ENCODE measurements at places on chromosomes 4 and X.

DNA sequence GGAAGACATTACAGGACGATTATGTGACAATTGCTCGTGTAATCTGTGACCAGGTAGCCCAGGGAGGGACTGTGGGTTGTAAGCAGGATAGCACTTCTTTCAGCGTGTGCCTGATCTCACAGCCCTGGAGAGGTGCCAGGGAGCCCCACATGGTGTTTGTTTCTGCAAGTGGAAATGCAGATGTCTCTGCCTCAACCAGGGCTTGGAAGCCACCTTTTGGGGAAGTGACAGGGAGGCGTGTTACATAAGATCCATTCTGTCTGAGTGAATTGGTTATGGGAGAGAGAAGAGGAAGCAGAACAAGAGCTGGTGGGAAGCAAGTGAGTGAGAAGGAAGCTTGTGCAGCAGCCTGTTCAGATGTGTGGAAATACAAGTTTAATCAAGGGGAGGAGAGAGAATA is 104.5 kb upstream of the GATB start:
- DNase-seq = peak; percentile 20

GRCh38 chrX:13937370-13938050 is 92.2 kb downstream of the GEMIN8 start:
- DNase-seq = no peak

DNA sequence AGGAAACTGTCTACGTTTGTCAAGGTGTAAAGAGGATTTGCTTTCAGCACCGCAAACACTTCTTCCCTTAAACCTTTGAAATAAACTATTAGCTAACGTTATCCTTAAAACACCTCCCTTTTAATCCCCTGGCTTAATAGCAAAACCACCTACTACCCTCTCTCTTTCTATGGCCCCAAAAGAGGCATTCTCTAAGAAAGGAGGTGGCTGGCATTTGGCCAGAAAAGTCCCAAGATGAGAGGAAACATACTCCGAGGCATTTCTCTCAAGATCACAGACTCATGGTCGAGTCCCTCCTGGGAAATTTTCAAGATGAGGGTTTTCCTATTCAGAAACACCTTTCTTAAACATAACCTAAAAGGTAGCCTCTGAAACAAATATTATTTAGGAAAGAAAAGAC is 60.6 kb upstream of the VCX3B start:
- no peak for DNase-seq

DNA sequence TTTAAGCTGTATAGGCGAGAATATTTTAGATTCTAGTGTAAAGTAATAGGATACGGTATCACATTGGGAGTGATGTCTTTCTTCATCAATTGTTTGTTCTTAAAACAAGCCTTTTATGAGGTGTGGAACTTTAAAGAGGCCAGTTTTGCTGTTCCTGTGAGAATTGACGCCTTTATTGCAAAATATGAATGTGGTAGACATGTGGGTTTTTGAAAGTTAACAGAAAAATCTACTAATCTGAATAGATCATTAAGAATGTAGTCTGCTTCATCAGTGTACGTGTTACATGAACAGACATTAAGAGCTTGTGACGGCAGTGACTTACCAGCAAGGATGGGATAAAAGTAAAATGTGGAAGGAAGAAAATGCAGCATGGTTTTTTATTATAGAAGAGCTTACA is 63.8 kb downstream of the STOX2 start:
- no peak for DNase-seq

GRCh38 chrX:9728261-9728660 is 37.4 kb downstream of the GPR143 start:
- DNase-seq = no peak

DNA sequence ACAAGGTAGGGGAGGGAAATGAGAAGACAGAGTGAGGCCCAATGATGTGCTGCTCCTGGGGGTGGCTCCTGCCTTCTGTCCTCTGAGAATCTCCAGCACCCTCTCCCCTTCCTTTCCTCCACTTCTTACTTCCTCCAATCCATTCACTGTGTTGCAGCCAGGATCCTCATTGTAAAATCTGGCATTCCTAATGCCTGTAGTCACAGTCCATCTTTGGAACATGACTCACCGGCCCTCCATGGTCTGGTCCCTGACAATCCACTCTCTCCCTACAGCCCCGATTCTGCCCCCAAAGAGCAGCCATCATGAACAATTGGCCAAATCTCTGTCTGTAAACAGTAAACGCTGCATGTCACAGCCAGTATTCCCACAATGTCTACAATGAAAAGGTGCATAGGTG is 72.9 kb downstream of the CLNK start:
- no peak for DNase-seq

GRCh38 chrX:25523574-25524540 is 508.1 kb upstream of the ARX start:
- no peak for DNase-seq

GRCh38 chrX:37332987-37333658 is 16.0 kb upstream of the PRRG1 start:
- DNase-seq = no peak

DNA sequence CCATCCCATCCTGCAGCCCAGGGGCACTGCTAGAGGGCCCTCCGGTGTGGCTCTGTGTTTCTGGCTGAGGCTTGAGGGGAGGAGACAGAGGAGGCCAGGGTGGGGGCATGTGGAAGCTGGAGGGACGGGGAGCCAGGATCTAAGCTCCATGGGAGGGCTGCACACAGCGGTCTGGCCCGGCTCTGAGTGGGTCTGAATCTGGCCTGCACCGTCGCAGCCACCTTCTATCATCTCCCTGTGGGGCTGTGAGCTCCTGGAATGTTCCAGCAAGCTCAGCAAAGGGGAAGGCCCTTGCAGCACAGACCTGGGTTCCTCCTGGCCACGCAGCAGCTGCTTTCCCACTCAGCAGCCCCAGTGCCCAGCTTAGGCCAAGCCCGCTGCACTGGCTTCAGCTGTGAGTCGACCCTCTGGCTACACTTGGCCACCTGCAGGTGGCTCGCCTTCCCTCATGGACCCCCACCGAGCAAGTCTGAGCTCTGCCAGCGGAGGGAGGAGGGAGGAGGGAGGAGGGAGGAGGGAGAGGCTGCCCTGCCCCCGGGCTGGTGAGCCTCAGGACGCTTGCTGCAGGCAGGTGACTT is 5.3 kb downstream of the NKX1-1 start:
- no peak for DNase-seq

- DNase-seq = no peak
These were observed 82.7 kb downstream of the RAPGEF2 start for GRCh38 chr4:159185591-159186023.

GRCh38 chr4:124132161-124132560 is 580.4 kb downstream of the ANKRD50 start:
- no peak for DNase-seq

DNA sequence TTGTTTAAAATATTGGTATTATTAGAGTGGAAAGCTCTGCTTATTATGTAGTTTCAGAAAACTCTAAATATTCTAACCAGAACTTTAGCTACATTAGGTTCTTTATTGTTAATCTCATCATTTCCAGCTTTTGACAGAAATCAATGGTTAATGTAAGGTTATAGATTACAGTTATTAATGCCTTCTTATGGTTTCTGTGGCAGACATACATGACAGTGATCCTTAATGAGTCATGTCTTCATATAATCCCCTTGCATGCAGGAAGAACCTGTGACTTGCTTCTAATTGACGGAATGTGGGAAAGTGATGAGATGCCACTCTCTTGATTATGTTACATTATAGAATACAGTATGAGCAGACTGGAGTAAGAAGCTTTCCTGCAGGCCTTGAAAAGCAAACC is 23.5 kb downstream of the KLHL8 start:
- DNase-seq = no peak

All from uterus (tissue), 4 donors.